Stimulated activated CD4-positive, alpha-beta T cell treated with anti-CD3 and anti-CD28 coated beads, Interleukin-4, amount 100 ng/mL, for 24 hours (primary cell): ENCODE measurements at places on chromosomes 7 and 10.

DNA sequence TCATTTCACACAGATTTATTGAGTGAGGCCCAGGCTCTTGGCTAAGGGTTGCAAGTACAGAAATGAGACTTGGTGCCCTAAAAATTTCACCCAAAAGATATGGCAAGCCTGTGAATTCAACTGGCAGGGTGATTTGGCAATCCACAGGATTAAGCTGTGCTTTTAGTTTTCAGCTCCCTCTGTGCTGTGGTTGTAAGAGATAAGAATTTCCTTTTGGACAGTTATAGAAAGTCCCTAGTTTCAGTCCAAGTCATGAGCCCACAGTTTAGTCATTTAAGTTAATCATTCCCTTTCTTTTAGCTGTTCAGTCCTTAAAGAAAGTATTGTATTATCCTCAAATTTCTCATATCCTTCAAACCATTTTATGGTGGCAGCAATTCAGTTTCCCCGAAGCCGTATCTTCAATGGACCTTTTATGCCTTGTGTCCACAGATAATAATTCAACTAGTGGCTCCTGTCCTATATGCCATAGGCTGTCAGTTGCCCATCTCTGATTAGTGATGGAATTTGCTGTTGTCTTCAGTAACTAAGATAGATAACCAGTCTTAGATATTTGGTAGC lies 73.4 kb upstream of the NAMPT start:
- DNase-seq: no peak

GRCh38 chr10:22489467-22489866 lies 144.2 kb downstream of the SPAG6 start:
- no peak for DNase-seq

DNA sequence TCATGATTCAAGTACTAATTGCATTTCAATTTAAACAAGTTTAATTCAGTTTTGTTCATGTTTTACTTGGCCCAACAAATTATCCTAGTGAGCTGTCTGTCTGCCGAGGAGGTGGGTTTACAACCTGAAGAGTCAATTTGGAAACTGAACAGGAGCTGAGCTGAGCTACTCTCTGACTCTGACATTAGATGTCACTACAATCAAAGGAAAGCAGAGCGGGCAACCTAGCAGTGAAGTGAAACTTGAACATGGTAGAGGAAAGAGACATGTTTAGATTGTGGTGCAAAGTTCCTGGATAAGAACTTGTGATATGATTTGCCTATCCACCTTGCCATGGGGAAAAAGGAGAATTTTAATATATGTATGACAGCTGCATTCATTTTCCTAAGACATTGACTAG lies 9.6 kb upstream of the AGR3 start:
- peak; percentile 14 for DNase-seq

- DNase-seq: no peak
These were observed 77.3 kb downstream of the CCSER2 start for GRCh38 chr10:84405662-84406061.

- DNase-seq: no peak
These were observed 554.3 kb downstream of the GRM8 start for GRCh38 chr7:126698446-126698845.

GRCh38 chr10:36057180-36057579 lies 415.1 kb upstream of the FZD8 start:
- no peak for DNase-seq

- peak; percentile 75 for DNase-seq
These were observed 25.9 kb downstream of the RGS10 start for GRCh38 chr10:119516381-119517234.

DNA sequence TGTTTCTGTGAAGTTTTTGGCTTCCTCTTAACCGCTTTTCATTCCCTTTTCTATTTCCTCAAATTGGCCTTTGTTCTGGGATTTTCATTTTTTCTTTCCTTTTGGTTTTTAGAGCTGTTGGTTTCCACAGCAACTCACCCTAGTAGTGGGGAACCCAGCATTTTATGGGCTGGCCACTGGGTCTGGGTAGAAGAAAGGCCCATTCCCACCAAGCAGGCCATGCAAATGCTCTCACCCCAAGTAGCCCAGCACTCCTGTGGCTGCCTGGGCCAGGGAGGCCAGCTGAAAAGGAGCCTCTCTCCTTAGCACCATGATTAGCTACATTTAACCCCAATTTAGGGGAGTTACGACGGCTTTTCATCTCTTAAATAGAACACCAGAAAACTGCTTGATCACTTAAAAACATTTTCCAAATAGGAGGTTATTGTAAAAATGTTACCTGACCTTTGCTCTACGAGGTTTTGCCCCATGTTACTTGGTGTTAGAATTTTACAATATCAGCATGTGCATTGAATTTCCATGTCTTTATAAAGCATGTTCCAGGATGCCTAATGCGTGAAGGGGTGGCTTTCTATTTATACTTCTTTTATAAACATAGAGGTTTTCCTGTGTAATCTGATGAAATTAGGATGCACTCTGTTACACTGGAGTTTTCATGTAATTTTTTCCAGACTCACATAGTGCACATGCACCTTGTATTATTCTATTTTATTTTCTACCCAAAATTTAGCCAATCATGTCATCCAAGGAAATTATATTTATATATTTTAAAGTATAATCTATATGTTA lies 75.4 kb downstream of the FAM171A1 start:
- DNase-seq: no peak

DNA sequence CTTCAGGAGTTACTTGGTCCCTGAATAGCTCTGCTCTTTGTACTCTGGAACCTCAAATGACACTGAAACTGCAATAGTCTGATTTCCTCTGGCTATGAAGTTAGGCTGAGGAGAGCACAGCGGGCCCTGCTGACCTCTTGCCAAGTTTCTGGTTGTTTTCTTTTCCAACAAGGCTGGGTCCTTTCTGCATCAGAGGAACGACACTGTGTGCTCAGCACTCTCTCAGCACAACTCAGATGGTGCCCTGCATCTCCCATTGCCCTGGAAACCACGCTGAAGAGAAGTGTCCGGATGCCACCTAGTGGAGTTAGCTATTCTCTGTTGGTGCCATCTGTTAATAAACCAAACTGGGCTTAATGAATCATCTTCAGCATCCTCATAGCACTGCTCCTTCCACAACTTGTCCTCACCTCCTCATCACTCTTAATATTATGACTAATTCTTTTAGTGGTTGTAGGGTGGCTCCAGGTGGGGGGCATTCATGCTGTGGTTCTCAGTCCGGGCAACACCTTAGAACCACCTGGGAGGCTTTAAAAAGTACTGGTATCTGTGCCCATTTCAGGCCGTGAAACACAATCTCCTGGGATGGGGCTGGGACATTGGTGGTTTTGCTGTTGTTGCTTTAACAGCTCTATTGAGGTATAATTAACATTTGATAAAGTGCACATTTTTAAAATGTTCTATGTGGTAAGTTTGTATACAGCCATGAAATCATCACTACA lies 8.2 kb upstream of the EFCAB10 start:
- peak; percentile 52 for DNase-seq

- peak; percentile 37 for DNase-seq
These were observed 10.3 kb downstream of the SEC31B start for GRCh38 chr10:100509241-100509840.

DNA sequence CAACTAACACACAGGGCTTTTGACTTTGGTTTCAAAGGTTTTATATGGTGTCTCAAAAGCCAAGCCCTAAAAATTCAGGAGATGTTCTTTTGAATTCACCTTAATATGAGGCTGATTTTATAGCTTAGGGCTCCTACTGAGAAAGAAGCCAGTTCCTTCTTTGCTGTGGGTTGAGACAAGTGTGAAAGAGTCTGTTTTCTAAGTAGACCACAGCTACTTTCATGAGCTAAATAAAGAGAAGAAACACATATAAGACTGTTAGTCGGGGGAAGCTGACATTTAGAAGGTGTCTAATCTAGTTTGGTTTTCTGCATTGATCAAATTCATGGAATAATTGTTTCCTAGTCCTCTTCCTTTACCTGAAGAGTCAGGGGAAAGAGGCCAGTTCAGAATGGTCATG lies 332.1 kb upstream of the CELF2 start:
- no peak for DNase-seq

DNA sequence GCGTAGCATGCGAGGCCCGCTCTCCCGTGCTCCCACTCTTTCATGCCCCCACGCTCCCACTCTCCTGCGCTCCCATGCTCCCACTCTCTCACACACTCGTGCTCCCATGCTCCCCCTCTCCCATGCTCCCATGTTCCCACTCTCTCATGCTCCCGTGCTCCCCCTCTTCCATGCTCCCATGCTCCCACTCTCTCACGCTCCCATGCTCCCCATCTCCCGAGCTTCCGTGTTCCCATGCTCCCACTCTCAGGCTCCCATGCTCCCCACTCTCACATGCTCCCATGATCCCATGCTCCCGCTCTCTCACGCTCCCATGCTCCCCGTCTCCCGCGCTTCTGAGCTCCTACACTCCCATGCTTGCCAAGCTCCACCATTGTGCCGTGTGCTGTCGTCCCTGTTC lies 84.4 kb upstream of the ANLN start:
- no peak for DNase-seq

GRCh38 chr7:102170393-102170970 lies 116.2 kb upstream of the SH2B2 start:
- no peak for DNase-seq

- no peak for DNase-seq
These were observed 742.8 kb downstream of the GRID1 start for GRCh38 chr10:85623758-85624157.

GRCh38 chr10:103441206-103441605 lies 11.0 kb downstream of the CALHM2 start:
- no peak for DNase-seq

DNA sequence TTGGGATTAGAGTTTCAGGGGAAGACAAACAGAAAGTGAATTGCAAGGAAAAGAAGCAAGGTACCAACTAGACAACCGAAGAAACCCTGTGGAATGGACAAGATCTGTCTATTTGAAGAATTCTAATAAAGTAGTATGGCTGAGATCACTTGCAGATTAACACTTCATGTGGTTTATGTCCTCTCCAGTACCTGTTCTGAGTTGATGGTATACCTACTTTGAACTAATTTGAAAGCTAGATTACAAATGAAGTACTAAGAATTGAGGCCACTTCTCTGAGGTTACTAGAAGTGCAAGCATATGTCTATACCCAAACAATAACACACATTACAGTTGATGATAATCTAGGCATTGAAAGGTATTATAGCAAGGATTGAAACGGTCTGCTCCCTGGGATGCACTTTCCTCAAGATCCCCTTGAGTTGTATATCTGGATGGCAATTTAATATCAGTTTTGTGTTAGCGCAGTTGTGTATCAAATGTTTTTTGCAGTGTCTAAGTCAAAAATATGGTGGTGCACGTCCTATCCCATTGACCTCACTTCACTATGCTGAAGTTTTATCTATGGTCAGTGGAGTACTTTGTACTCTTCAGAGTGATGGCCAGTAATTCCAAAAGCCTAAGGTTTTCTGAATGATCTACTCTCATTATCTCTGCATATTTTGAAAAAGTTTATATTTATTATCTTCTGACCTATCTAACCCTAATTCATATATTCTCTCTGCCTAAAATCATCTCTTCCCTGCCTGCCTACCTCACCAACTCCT lies 25.9 kb downstream of the ZNF277 start:
- no peak for DNase-seq
